ELF-1 (cell line): ENCODE measurements at places on chromosomes 12 and 14.

DNA sequence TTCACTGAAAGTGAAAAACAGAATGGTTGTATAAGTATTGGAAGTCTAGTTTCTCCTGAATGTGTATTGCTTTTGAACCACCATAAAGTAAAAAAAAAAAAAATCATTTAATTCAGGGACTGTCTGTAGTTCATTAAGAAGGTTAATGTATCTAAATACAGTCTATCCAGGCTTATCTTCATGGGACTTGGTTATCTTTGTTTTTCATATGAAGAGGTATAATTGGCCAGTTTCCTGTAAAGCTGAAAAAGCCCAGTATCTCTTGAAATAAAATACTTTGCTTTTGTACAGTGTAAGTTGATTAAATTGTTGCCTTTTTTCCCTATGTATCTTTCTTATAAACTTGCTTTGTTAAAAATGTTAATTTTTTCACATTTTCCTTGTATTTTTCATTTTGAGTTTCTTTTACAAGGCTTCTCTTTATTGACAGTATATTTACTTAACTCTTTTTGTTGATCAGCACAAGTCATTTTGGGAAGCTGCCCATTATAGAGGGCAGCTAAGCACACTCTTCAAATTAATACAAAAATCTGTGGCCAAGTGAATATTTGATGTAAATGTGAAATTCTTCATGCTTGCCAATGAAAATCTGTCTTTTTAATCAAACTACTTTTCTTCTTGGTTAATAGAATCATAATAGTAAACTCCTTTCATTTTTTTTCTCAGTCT, 156.0 kb downstream of the TMTC3 start:
- DNase-seq = no peak

- no peak for DNase-seq
These were observed 122.1 kb downstream of the PRKD1 start for GRCh38 chr14:29805415-29806123.

DNA sequence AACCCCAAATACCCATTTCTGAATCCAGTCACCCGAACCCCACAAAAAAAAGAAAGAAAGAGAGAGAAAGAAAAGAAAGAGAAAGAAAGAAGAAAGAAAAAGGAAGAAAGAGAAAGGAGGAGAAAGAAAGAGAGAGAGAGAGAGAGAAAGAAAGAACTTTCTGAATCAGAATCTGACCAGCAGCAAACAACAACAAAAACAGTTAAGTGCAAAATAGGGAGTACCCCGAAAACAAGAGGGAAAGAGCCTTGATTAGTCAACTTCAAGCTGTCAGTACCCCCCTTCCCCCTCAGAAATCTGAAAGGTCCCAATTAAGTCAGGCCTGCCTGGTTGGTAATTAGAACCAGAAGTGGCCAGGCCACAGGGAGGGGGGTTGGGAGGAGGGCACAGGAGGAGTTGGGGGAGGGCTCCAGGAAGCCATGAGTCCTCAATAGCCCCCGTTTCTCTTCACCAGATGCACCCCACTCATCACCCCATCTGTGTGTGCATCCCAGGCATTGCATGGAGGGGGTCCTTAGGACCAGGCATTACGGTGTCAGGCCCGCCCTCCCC, 9.8 kb downstream of the RARG start:
- DNase-seq = no peak

- DNase-seq = no peak
These were observed 13.9 kb downstream of the PNMA1 start for GRCh38 chr14:73700325-73700724.

DNA sequence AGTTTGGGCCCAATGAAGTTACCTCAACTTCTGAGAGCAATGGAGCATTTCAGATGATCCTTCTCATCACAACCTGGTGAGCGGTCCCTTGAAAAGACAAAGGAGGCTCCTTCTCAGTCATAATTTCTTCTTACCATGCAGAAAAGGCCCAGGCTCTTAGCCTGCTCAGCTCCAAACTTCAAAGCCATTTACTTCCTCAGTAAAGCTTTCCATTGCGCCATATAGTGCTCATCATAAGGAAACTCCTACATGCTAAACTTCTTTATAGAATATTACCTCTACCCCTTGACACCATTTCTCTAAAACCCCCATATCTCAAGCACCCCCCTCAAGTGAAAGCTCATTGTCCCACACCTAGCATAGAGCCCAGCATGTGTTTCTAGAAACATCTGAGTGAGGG, 127.1 kb downstream of the GTF2A1 start:
- DNase-seq = no peak

DNA sequence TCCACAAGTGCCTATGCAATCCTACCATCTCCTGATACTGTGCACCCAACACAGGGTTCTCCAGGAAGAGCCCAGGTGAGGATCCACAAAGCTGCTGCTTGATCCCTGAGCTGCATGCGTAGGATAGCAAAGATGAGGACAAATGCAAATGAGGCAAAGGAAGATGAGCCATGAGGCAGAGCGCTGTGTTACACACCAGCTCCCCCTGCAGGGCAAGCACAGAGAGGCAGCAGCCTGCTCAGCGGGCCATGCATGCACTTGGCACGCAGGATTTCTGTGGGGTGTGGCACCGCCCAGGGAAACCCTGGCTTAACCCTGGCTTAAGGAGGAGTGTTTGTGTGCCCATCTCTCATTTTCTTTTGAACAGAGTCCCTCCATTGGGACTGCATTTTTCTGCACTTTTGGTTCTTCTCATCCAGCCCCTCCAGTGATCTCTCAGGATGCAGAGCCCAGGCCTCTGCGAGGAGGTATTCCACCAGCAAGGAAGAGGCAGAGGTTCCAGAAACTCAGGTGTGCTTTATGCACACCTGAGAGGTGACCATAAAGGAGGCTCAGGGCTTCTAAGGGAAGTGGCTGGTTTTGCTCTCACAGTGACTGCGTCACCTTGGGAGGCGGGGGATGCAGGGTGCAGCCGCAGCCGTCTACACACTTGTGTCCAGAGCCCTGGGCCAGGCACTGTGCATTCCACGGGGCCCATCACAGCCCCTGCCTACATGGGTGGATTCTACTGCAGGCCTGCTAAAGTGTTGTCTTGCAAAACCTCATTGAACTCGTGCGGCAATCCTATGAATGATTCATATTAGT, 973.3 kb upstream of the TMEM132C start:
- DNase-seq = peak; percentile 27

DNA sequence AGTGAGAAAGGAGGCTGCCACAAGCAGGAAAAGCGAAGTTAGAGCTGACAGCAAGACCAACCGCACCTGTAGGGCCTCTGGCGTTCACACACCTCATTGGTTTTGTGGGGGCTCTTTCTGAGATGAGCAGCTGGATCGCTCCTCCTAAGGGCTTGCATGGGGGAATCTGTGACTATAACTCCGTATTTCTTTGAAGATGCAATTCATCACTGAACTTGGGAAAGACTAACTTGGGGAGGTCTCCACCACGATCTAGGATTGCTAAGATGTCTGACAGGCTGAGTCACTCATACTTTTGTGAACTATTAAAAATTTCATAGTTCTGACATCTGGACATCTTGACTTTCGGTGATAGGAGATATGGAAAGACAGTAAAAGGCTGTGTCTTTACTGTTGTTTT, 173.6 kb downstream of the ETV6 start:
- DNase-seq = no peak

DNA sequence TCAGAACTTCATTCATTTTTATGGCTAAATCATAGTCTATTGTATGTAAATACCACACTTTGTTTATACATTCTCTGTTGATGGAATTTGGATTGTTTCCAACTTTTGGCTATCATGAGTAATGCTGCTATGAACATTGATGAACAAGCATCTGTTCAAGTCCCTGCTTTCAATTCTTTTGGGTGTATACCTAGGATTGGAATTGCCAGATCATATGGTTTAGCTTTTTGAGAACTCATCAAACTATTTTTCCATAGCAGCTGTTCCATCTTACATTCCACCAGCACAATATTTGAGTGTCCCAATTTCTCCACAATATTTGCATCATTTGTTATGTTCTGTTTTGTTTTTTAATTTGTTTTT, 52.3 kb upstream of the CCND2 start:
- no peak for DNase-seq

GRCh38 chr12:110739488-110739887, 3.2 kb downstream of the PPP1CC start:
- no peak for DNase-seq

DNA sequence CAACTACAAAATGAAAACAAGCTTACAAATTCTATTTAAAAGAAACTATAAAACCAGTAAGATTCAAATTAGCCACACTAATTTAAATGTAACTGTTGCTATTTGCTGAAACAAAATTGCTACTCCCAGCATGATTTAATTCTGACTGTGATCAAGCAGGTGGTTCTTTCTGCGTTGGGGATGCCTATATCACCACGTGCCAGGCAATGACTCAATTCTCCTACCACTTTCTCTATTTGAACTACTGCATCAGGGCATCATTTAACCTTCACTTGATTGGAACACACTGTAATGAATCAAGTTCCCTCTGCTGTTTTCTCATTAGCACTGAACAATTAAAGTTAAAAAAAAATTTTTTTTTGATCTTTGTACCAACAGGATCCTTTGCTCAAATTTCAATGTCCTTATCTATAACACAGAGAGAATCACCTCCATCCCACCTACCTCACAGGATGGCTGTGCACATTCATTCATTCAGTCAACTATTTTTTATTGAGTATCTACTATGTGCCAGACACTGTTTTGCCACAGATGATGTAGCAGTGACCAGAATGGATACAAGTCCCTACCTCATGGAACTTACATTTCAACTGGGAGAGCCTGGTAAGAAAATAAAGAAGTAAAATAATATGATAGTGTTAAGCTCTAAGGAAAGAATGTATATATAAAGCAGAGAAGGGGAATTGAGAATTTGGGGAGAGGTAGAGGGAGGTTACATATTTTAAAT, 8.0 kb upstream of the ACTN1 start:
- DNase-seq = no peak

DNA sequence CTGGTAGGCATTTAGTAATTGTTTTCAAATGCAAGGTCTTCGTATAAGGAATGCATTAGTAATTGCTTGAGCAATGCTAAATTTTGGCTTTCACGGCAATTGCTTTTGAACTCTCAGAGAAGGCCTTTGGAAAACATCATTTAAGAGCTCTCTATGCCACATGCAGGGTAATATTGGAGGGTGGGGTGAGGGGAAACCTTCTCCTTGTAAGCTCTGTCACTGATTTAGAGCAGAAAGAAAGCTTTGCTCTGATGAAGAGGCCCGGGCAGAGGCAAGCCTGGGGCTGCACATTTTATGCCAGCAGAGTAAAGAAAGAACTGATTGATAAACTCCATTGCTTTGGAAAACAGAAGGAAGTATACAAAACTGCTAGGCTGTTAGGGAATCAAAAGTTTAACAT, 70.9 kb downstream of the TRIM9 start:
- no peak for DNase-seq

DNA sequence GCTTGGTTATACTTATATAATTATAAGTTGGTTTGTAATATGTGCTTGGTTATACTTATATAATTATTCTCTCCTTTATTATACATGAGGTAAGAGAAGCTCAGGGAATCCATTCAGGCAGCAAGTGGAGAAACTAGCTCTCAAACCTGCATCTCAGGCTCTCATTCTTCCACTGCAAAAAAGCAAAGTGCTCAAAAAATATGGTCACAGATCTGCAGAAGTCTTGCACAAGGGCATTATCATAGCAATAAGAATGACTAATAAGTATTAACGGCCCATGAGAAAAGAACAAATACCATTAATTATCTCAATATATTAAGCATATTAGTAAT, 476 bp upstream of the TRAFD1 start:
- no peak for DNase-seq

GRCh38 chr12:71125515-71125914, 32.3 kb downstream of the TSPAN8 start:
- no peak for DNase-seq

- DNase-seq = no peak
These were observed 159.2 kb downstream of the DICER1 start for GRCh38 chr14:94998110-94998509.

DNA sequence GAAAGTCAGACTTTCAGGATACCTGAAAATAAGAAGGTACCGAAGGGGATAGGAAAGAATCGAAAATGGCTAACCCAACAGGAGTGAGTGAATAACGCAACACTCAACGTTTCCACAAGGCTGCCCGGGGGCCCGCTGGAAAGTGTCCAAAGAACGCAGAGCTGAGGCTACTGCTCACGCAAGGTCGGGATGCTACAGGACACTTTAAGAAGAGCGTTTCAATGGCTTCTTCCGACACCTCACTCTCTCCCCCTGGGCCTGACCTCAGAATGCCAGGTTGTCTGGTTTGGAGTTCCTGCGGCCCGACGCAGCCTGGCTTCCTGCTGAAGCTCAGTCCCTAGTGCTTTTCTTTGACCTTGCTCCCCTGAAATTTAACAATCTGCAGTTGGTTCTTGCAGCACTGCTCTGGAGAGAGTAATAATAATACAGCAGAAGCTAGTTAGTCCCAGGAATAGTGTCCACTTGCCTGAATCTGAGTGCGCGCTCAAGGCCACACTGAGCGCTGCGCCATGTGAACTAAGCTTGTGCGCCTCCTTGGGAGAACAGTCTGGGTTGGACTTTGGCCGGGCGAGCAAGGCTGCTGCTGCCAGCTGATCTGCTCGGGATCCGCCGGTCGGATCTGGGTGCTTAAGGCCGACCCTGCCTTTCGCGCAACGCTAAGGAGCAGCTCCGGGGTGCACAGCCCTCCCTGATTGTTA, 2.0 kb upstream of the ALX1 start:
- DNase-seq = no peak

GRCh38 chr12:68591734-68592418, 18.8 kb upstream of the RAP1B start:
- no peak for DNase-seq

DNA sequence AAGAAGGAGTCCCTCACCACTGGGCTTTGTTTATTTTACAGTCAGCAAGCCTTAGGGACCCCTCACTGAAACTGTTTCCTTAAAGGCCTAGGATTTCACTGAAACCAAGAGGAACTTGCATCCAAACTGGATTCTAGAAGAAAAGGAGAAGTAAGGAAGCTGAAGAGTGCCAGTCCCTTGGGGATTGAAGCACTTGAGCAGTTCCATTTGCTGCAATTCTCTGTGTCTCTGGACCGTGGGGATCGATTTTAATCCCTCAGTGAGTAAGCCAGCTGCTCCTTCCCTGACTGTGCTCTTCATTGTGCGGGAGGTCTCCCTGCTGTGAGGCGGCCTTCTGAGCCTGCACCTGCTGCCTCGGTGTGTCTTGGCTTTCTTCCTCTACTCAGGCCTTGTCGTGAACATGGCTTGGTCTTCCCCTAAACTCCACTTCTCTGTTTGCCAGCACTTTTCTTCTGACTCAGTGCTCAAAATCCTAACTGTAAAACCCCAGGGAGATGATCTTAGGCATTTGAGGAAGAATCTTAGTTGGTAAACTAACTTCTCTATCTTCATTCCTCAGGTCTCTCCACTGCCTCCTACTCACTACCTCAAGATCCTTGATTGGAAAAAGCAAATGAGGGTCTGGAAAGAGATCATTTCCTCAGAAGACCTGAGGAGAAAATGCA, 132.6 kb downstream of the SLC38A6 start:
- no peak for DNase-seq

- DNase-seq = no peak
These were observed 202.5 kb downstream of the VRK1 start for GRCh38 chr14:96999654-97000155.

DNA sequence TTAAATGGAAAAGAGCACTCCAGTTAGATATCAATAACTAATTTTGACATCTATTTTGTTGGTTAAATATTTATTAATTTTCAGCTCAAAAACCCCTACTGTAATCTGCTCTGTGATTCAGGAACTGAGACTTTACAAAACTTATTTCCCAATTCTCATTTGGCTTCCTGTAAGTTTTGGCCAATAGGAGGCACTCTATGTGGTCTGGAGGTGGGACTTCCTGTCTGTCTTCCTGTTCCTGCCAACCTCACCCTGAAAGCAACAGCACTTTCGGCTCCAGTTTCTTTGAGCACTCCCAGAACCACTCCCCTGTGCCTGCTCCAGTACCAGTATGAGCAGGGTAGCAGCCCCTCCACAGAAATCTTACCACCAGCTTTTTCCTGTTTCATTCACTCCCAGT, 1027.0 kb downstream of the VRK1 start:
- no peak for DNase-seq
